ENCODE measurements at places on chromosomes 12 and 14. TPM values are rescaled to one million over a fixed set of nuclear protein-coding genes. Genes with fewer than 3 reads are reported as not detected.

The CLEC6A gene
- not detected for polyA plus RNA-seq

The POLE gene
- 25.6 TPM for polyA plus RNA-seq

The CKAP4 gene
- polyA plus RNA-seq, result 51.5 TPM

The BCL7A gene
- polyA plus RNA-seq, result 65.6 TPM

The PMCH gene
- polyA plus RNA-seq, result not detected

The KRT73 gene
- not detected for polyA plus RNA-seq

The DBX2 gene
- 0.07 TPM for polyA plus RNA-seq

The FOXA1 gene
- not detected for polyA plus RNA-seq

The PRB2 gene
- not detected for polyA plus RNA-seq

The FAM222A gene
- 6.4 TPM for polyA plus RNA-seq

The CLEC7A gene
- polyA plus RNA-seq, result not detected

The RDH16 gene
- polyA plus RNA-seq, result 1.0 TPM

The NYNRIN gene
- 5.7 TPM for polyA plus RNA-seq

The SERPINA9 gene
- not detected for polyA plus RNA-seq

The CCDC85C gene
- polyA plus RNA-seq, result 24.8 TPM

The OAS1 gene
- not detected for polyA plus RNA-seq

The CLMN gene
- polyA plus RNA-seq, result 0.57 TPM

The TMTC2 gene
- polyA plus RNA-seq, result 20.3 TPM

The TRAF3 gene
- polyA plus RNA-seq, result 13.3 TPM

The TMEM63C gene
- polyA plus RNA-seq, result 14.6 TPM

The SYCP3 gene
- 3.4 TPM for polyA plus RNA-seq

The KRT1 gene
- polyA plus RNA-seq, result not detected

The FOXG1 gene
- 54.0 TPM for polyA plus RNA-seq

The KRT2 gene
- polyA plus RNA-seq, result not detected

The FAM90A1 gene
- not detected for polyA plus RNA-seq

The NRIP2 gene
- not detected for polyA plus RNA-seq

The POTEM gene
- not detected for polyA plus RNA-seq

The VRTN gene
- not detected for polyA plus RNA-seq

The PLD4 gene
- not detected for polyA plus RNA-seq

The CLEC1B gene
- not detected for polyA plus RNA-seq

The MTA1 gene
- 94.0 TPM for polyA plus RNA-seq

The RASAL1 gene
- 0.14 TPM for polyA plus RNA-seq

The LGR5 gene
- polyA plus RNA-seq, result 0.16 TPM

The OLR1 gene
- polyA plus RNA-seq, result not detected

The TAS2R31 gene
- 4.0 TPM for polyA plus RNA-seq

The MUCL1 gene
- not detected for polyA plus RNA-seq

The COX8C gene
- not detected for polyA plus RNA-seq

The DIO3 gene
- polyA plus RNA-seq, result 49.2 TPM

The L3HYPDH gene
- 14.9 TPM for polyA plus RNA-seq

The OASL gene
- polyA plus RNA-seq, result 0.42 TPM

The SMIM41 gene
- polyA plus RNA-seq, result not detected

The PTPN21 gene
- 3.3 TPM for polyA plus RNA-seq

The LRRIQ1 gene
- 11.1 TPM for polyA plus RNA-seq

The PTPRR gene
- polyA plus RNA-seq, result 2.2 TPM
